ENCODE measurements at places on chromosomes 3 and 15. TPM values are rescaled to one million over a fixed set of nuclear protein-coding genes. Genes with fewer than 3 reads are reported as not detected.

The MFN1 gene
- 30.6 TPM for total RNA-seq

The STXBP5L gene
- not detected for total RNA-seq

The PLSCR4 gene
- 693 TPM for total RNA-seq

The ARNT2 gene
- total RNA-seq, result 0.44 TPM

The RAB11A gene
- total RNA-seq, result 447 TPM

The PIERCE2 gene
- 0.32 TPM for total RNA-seq

The COMMD2 gene
- total RNA-seq, result 25.3 TPM

The AGBL1 gene
- total RNA-seq, result not detected

The PPP2R3A gene
- total RNA-seq, result 7.1 TPM

The DVL3 gene
- total RNA-seq, result 15.9 TPM

The FYTTD1 gene
- total RNA-seq, result 53.4 TPM

The RBMS3 gene
- total RNA-seq, result 24.9 TPM

The UROC1 gene
- not detected for total RNA-seq

The TEX55 gene
- not detected for total RNA-seq

The FOXL2 gene
- not detected for total RNA-seq

The ESYT3 gene
- total RNA-seq, result not detected

The HIGD1A gene
- 79.0 TPM for total RNA-seq

Data from bladder microvascular endothelial cell (primary cell).